ENCODE measurements at places on chromosomes 1 and 21. TPM values are rescaled to one million over a fixed set of nuclear protein-coding genes. Genes with fewer than 3 reads are reported as not detected.

The RNF19B gene
- total RNA-seq, result 56.5 TPM

The TMEM9 gene
- 13.2 TPM for total RNA-seq

The KCNN3 gene
- total RNA-seq, result 0.36 TPM

The TNFRSF14 gene
- total RNA-seq, result 215 TPM

The SPAG17 gene
- total RNA-seq, result not detected

The FCMR gene
- total RNA-seq, result 24.5 TPM

The CSF1 gene
- 269 TPM for total RNA-seq

The RXRG gene
- total RNA-seq, result not detected

The C1orf167 gene
- not detected for total RNA-seq

The FAM151A gene
- not detected for total RNA-seq

The S100A14 gene
- 0.16 TPM for total RNA-seq

The GPX7 gene
- 32.8 TPM for total RNA-seq

The CDK11A gene
- total RNA-seq, result 81.7 TPM

The PARS2 gene
- total RNA-seq, result 6.7 TPM

The ARL8A gene
- total RNA-seq, result 56.6 TPM

The CCDC185 gene
- not detected for total RNA-seq

The TRIM63 gene
- total RNA-seq, result not detected

The FCGR1A gene
- total RNA-seq, result not detected

The B3GALT2 gene
- 0.13 TPM for total RNA-seq

The RGSL1 gene
- not detected for total RNA-seq

The LMX1A gene
- total RNA-seq, result not detected

The CALML6 gene
- 0.51 TPM for total RNA-seq

The CNIH3 gene
- 1.4 TPM for total RNA-seq

The KANK4 gene
- total RNA-seq, result not detected

The E2F2 gene
- 33.5 TPM for total RNA-seq

The AMY2A gene
- not detected for total RNA-seq

The CASQ2 gene
- not detected for total RNA-seq

The SPRR4 gene
- total RNA-seq, result not detected

The S100A4 gene
- 167 TPM for total RNA-seq

The C8A gene
- not detected for total RNA-seq

The COL6A2 gene
- 1.4 TPM for total RNA-seq

The IL10RB gene
- 21.4 TPM for total RNA-seq

The FASLG gene
- 113 TPM for total RNA-seq

The RAP1GAP gene
- 0.23 TPM for total RNA-seq

The ARMH1 gene
- total RNA-seq, result 99.8 TPM

The ACADM gene
- total RNA-seq, result 53.2 TPM

The SYCP1 gene
- not detected for total RNA-seq

The CD2 gene
- total RNA-seq, result 651 TPM

The COL6A1 gene
- total RNA-seq, result 0.42 TPM

The SGIP1 gene
- total RNA-seq, result not detected

The OPRD1 gene
- 0.05 TPM for total RNA-seq

The NTRK1 gene
- 49.8 TPM for total RNA-seq

The CASQ1 gene
- not detected for total RNA-seq

The KCNA2 gene
- 1.7 TPM for total RNA-seq

The LCE1B gene
- not detected for total RNA-seq

The ZBTB8A gene
- total RNA-seq, result 0.41 TPM

The FYB2 gene
- not detected for total RNA-seq

The COX20 gene
- 27.6 TPM for total RNA-seq

The RAB25 gene
- not detected for total RNA-seq

The KIF21B gene
- 52.0 TPM for total RNA-seq

The CELA3B gene
- not detected for total RNA-seq
